ENCODE measurements at places on chromosomes 11 and 22.

DNA sequence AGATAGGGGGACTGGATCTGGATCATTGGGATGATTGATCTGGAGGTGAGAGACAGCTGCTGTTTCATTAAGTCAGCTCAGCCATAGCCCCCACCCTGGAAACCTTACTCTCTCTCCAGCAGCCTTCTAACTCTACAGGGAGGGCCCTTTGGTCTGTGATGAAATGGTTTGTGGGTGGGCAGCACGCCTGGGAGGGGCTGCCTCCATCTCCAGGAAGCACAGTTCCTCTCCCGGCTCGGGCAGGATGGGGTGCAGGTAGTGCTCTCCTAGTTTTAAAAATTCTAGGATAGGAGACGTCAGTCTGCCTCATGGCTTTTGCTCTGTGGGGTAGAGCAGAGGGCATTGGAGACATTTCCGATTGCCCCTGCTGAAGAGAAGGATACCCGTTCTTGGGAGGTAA lies 89.7 kb downstream of the CEP164 start:
- DNase-seq, result no peak

- no peak for DNase-seq
Observed at GRCh38 chr22:28021116-28021997, 102.3 kb upstream of the PITPNB start.

GRCh38 chr22:48156603-48157355 lies 1394.3 kb downstream of the TBC1D22A start:
- no peak for DNase-seq

DNA sequence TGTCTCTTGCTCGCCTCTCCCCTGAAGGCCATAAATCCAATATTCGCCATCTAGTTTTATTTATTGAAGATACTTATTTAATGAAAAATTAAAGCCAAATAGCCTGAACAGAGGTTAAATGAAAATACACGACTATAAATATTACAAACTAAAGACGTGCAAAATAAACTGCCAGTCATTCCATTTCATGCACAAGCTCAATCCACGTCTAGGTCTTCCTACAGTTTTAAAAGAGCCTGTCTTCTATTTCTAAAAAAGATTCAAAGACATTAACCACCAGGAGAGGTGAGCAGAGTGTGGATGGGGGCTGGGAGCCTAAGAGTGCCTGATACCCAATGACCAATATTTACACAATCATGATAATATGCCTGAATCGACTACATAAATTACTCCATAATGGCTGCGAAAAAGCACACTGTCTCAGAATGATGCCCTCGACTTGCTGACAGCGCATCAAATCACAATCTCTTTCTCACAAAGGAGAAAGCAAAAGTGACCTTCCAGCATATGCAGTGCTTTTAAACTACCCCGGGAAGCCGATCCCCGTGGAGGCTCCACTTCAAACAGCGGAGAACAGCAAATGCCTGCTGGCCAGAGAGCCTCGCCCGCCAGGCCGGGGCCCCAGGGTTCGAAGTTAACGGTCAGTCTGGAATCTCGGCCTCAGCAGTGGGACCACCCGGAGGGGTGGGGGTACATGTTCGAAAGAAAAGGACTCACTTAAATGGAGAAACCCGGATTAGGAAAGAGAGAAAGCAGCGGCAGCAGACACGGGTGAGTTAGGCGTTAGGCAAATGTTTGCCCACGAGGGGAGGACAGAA lies 1.7 kb downstream of the FCHSD2 start:
- DNase-seq, result no peak

GRCh38 chr11:40134820-40135570 lies 1324.5 kb downstream of the LRRC4C start:
- no peak for DNase-seq

DNA sequence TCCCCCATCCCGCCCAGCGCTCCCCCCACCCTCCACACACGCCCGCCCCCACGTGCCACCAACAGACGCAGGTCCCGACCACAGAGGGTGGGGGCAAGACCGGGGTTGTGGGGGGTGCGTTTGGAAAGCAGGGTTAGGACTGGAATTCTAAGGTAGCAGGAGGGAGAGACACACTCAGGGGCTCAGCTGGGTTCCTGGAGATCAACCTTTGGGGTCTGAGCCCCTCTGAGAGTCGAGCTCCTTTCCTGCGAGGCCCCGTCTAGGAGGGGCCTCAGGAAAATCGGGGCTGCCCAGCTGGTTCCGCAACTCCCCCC lies 429 bp downstream of the PGGHG start:
- DNase-seq, result no peak

GRCh38 chr11:27512238-27512637 lies 5.7 kb upstream of the LIN7C start:
- no peak for DNase-seq

DNA sequence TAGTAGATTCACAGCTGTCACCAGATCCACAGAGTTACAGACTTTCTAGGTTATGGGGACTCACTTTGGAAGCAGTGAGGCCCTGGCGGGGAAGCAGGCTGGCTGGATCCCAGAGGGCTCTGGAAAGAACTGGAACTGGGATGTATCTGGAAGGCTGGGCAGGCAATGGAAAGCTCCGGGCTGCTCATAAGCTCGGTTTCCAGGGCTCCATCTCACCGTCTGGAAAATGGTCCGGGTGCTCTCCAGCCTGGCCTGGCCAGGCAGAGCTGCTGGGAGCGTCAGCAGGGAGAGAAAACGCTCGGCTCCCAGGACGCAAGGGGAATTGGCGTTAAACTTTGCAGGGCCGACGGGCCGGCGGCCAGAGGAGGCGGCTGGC lies 335 bp upstream of the SEZ6L start:
- DNase-seq, result no peak

GRCh38 chr11:5666402-5666793 lies 18.5 kb downstream of the TRIM5 start:
- no peak for DNase-seq

- no peak for DNase-seq
Observed at GRCh38 chr11:27307232-27307631, 55.8 kb downstream of the CCDC34 start.

- DNase-seq, result peak; percentile 71
Observed at GRCh38 chr22:28019360-28019759, 100.3 kb upstream of the PITPNB start.

DNA sequence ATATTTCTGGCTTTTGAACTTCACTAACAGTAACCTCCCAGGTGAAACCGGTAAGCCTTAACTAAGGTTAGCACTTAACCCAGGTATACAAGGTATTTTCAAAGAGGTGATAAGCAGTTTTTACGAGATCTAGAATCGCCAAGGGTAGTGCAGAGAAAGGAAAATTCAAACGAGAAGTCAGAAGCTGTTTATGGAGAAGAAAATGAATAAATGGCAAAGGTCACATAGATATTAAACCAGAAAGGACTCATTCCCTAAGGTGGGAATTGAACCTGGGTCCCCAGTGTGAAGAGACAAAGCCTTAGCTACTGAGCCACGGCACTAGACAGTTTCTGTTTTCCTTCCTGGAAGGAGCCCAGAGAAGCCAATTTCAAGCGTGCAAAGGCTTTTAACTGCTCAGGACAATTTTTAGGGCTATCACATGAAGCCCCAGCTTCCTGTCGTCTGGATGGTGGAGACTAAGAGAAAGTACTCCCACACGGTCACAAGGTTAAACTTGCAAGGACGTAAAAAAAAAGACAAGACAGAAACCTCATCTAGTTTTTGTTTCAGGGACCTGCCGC lies 5.7 kb upstream of the C1QTNF6 start:
- DNase-seq, result peak; percentile 39

DNA sequence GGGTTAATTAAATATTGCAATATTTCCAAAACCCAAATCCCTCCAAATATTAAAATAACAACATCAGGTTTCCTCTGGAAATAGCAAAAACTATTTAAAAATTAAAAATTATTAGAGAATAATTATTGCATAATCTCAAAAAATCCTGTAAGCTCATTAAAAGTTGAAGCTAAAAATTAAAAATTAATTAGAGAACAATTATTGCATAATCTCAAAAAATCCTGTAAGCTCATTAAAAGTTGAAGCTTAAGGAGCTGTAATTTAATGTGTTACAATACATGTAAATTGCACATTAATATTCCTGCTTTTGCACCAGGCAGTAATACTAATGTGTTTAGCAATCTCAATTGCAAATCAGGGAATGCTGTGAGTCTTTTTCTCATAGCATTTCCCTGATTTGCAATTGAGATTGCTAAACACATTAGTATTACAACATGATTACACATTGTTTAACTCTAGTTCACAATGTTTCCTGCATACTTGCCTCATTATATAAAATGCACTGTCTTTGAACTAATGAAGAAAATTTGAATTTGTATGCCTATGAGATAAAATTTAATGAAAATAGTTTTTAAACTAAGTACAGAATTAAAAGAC lies 247.7 kb downstream of the GUCY1A2 start:
- DNase-seq, result no peak

- no peak for DNase-seq
Observed at GRCh38 chr22:44182588-44183286, 2.0 kb downstream of the PARVG start.

GRCh38 chr22:32389685-32390084 lies 22.4 kb downstream of the RTCB start:
- no peak for DNase-seq

DNA sequence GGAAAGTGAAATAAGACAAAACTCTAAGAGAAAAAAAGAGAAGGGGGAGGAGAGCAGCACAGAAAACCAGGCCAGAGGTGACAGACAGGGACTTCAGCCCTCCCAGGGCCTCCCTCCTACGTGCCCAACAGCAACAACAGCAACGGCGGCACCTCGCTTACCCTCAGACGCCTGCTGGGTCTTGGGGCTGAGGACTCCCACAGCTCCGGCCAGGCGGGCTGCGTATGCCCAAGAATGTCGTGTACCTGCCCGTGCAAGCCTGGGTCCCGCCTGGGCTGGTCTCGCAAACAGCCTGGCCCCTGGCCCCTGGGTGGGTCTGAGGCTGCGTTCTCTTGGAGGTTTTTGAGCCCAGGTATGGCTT lies 30.5 kb downstream of the ARAP1 start:
- DNase-seq, result no peak

DNA sequence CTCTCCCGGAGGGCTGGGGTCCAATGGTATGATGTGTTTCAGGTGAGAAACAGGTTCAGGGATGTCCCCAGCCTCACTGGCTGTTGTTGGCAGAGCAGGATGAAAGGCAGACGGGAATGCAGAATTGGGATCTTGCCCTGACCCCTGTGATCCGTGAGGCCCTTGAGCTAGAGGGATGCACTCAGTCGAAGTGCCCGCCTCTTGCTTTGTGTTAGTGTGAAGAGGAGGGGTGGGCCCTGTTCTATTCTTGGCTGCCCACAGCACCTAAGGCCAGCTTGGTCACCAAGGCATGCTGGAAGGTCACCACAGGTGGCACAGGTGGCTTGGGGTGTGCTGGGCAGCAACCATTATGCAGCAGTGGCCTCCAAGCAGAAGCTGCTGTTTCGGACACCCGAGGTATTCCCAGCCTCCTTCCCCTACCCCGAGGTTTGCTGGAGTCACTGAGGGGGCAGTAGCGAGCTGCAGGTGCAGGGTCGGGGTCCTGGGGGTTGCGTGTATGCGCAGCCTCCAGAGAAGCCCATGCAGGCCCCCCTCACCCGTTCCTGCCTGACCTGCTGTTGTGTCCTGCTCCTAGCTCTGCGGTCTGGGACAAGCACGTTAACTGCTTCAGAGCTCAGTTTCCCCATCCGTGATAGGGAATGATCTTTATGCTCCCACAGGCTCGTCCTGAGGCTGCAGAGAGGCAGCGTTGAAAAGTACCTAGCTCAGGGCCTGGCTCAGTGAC lies 13.0 kb downstream of the LRP5 start:
- no peak for DNase-seq

GRCh38 chr22:33867118-33867866 lies 53.0 kb downstream of the LARGE1 start:
- DNase-seq, result peak; percentile 36

DNA sequence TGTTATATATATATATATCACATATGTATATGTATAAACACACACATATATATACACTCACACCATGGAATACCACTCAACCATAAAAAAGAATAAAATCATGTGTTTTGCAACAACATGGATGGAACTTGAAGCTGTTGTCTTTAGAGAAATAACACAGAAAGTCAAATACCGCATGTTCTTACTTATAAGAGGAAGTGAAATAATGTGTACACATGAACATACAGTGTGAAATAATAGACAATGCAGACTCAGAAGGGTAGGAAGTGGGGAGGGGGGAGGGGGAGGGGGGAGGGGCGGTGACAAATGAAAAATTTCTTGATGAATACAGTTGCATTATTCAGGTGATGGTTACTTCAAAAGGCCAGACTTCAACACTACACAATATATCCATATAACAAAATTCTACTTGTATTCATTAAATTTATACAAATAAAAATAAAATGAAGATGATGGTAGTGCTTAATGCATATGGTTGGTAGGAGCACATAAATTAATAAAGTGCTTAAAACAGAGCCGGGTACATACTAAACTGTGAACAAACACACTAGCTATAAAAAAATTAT lies 5.8 kb upstream of the OR5B2 start:
- no peak for DNase-seq

- no peak for DNase-seq
Observed at GRCh38 chr22:20724676-20725454, 49.0 kb upstream of the SERPIND1 start.

- no peak for DNase-seq
Observed at GRCh38 chr11:63504933-63505586, 824 bp upstream of the LGALS12 start.

GRCh38 chr11:44734843-44735381 lies 8.2 kb downstream of the TSPAN18 start:
- no peak for DNase-seq

DNA sequence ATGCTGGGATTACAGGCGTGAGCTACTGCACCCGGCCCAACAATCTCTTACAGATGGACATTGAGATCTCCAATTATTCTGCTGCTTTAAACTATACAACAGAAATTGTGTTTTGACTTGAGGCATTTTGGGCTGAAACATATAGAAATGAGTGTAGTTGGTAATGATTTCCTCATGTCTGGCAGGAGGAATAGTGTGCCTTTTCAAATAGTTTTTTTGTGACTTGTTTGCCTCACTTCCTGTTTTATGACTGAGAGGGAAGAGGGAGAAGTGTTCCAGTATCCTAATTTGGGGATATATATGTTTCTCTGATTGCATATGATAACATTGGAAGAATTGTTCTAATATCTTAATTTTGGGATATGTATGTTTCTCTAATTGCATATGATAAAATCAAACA lies 40.2 kb downstream of the EP300 start:
- DNase-seq, result no peak

- no peak for DNase-seq
Observed at GRCh38 chr22:24423519-24424000, 3.8 kb upstream of the ADORA2A start.

DNA sequence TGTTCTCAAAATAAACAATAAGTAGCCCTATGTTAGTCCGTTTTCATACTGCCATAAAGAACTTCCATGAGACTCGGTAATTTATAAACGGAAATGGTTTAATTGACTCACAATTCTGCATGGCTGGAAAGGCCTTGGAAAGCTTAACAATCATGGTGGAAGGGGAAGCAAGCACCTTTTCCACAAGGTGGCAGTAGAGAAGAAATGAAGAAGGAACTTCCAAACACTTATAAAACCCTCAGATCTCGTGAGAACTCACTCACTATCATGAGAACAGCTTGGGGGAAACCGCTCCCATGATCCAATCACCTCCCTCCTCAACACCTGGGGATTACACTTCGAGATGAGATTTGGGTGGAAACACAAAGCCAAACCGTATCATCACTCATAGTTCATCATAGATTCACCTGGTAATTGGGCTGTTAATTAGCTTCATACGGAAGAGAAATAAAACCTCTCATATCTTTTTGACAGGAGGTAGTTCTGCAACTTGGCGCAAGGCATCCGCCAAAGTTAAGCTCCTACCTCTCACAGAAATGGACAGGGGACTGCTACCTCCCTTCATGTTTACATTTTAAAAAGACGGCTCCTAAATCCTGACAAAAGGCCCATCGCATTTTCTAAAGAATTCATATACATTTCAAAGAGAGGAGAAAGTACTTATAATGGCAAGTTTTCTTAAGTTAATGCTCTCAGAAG lies 49.0 kb downstream of the MUC15 start:
- no peak for DNase-seq

GRCh38 chr22:49431551-49431950 lies 396.1 kb downstream of the BRD1 start:
- DNase-seq, result no peak
